ENCODE measurements at places on chromosomes 13 and 19.

- no peak for DNase-seq
These were observed 167.1 kb downstream of the PCDH9 start for GRCh38 chr13:67063036-67063435.

GRCh38 chr13:112569821-112570220, 18.1 kb downstream of the TUBGCP3 start:
- no peak for DNase-seq

DNA sequence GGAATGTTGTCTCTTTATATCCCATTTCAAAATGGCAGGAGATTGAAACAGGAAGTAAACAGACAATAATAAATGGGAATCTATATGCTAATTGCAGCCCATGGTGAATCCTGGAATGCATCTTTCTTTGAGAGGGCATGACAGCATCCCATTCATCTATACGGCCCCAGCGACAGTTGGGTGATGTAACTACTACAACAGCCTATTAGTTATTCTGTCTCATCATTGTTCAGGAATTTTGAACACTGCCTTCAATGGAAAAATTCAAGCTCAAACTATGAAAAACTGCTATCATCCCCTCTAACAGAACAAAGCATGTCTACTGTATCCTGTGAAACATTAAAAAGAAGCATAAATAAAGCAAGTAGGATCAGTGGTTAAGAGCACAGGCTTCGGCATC, 262.1 kb downstream of the DCT start:
- DNase-seq = no peak

- no peak for DNase-seq
These were observed 611.4 kb downstream of the DACH1 start for GRCh38 chr13:71255633-71256032.

DNA sequence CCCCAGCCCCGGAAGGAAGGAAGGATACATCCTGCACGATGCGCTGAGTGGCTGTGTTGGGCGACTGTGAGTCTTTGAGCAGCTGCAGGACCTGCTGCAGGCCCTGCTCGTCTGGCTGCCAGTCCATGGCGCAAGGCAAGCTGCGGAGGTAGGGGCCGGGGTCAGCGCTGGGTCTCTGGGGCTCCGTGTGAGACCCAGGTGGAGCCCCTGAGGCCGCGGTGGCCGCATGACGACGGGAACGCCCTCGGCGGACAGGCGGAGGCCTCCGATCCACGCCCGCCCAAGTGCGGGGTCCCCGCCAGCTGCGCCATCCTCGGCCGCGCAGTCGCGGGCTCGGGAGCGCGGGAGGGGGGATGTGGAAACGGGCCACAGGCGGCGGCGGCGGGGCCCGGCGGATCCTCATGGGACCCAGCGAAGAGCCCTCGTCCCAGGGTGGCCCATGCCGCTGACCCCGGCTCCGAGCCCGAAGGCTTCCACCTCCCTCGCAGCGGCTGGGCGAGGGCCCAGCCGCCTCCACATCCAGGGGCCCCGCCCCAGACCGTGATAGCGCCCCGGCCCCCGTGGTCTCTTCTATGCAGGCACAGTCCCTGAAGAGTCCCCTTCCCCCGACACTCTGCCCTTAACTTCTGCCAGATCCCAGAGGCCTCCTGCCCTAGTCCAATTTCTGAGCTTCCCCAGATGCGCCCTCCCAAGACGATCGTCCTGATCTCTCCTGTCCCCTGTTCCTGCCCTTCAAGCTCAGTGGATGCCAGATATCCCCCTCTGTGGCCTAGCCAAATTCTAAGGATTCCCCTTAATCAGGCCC, 2.7 kb downstream of the TNPO2 start:
- DNase-seq = no peak

DNA sequence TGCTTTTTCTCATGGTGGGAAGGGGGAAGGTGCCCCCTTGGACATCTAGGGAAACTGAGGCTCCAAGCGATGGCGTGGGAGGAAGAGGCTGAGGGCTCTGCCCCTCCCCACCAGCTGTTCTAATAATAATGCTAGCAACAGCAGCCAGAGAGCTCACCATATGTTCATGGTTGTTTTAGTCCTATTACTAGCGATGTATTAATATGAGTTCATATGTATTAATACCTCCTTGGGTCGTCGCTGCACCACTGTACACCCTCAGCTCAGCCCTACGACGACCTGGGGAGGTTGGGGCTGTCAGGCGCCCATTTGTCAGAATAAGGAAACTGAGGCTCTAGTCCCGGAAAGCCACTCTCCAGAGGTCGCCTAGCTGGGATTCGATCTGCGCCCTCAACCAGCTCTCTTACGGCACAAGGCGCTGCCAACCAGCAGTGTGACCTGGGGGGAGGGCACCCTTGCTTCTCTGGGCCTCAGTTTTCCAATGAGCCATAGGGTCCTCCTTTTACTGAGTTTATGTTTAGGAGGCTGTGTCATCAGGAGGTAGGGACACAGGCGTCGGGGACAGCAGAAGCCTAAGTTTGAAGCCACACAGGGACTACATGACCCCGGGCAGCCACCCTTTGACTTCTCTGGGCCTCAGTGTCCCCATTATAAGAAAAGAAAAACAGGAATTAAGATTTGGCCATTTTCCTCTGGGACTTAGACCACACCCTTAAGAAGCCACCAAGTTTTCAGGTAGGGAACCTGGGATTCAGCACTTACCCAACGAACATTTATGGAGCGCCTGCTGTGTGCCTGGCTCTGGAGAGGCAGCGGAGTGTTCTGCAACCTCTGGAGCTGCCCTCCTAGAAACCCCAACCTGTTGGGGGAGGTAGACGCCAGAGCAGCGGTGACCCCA, 664 bp downstream of the MAST3 start:
- no peak for DNase-seq

- no peak for DNase-seq
These were observed 523.9 kb upstream of the ARGLU1 start for GRCh38 chr13:107091861-107092260.

DNA sequence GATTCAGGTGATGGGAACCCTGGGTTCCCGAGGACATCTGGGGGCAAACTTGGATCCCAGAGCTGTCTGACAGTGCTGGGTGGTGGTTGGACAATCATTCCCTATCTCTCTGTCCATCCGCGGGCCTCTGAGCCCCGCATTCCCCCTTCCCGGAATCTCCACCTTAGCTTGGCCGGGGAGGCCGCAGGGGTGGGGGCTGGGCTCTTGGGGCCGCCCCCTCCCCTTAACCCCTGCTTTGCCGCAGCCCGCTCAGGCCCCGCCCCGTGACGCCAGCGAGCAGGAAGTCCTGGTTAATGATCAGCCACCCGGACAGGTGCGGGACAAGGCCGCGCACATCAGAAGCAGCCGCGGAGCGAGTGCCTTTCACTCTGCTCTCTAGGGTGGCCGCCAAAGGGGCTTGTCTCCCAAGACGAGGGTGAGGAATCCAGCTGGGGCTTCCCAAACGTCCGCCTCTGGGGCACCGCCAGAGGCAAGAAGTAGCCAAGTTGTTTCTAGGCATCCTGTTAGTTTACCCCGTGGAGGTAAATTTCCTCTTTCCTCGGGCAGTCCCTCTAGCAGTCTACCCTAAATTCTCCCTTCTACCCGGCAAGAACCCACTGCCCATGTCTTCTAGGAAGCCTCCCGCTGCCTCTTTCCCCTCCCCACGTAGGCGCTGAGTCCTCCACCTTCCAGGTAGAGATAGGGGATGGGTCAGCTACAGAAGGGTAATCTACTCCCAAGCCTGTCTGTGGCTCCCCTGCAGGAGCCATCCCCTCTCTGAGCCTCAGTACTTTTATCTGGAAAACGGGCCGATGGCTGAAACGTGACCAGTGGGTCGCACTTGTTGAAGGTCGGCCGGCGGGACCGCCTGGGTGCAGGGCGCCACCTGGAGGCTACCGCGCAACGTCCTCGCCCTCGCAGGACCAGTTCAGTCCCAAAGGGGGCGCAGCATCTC, 3.0 kb downstream of the IRF2BP1 start:
- peak; percentile 33 for DNase-seq

GRCh38 chr19:30402436-30403202, 30.4 kb downstream of the ZNF536 start:
- no peak for DNase-seq

DNA sequence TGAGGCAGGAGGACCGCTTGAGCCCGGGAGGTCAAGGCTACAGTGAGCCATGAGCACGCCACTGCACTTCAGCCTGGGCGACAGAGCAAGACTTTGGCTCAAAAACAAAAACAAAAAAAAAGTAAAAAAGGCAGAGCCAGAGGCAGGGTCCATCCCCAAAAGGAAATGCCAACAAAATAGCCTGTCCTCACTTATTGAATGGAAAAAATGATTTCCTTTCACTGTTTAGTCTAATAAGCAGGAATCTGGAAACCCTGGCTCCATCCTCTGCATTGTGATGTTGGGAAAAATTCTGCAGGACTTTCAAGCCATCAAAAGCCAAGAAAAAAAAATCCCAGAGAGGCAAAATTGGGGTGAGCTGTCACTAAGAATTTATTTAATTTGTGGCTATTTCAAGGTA, 23.2 kb downstream of the ZIC5 start:
- no peak for DNase-seq

DNA sequence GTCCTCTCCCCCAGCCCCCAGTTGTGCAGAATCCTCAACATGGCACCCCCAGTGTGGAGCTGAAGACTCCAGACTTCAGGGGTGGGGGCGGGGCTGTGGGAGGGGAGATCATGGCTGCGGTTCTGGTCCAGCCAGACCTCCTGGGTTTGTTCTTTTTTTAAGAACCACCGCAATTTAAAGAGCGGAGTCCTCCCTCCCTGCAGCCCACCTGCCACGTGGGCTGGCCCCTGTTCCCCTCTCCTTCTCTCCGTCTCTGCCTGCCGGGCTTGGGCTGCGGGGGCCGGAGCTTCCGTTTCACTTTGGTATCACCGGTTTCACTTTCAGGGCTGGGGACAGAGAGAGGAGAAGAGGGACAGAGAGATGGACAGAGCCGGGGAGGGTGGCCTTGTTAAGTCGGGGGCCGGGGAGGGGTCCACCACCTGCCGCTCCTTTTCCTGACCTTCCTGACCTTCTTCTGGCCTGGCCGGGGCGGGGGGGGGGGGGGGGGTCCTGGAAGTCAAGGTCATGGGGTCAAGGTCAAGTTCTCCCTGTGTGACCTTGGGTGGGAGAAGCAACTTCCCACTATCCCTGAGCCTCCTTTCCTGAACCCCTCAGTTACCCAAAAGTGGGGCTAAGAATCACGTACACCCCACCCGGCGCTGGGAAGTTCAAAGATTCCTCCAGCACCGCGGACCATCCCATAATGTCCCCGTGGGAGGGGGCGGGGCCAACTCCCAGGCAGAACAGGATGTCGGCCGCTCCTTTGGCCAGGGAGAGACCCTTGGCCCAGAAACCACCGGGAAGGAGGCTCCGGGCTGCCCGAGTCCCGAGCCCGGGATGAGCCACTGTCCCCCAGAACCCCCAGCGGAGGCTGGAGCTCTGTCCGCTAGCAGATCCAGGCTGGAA, 11.3 kb upstream of the ZBTB7A start:
- no peak for DNase-seq

- no peak for DNase-seq
These were observed 721.9 kb upstream of the SLC10A2 start for GRCh38 chr13:103788061-103788652.

GRCh38 chr13:68834375-68834774, 1273.3 kb upstream of the ATXN8OS start:
- no peak for DNase-seq

DNA sequence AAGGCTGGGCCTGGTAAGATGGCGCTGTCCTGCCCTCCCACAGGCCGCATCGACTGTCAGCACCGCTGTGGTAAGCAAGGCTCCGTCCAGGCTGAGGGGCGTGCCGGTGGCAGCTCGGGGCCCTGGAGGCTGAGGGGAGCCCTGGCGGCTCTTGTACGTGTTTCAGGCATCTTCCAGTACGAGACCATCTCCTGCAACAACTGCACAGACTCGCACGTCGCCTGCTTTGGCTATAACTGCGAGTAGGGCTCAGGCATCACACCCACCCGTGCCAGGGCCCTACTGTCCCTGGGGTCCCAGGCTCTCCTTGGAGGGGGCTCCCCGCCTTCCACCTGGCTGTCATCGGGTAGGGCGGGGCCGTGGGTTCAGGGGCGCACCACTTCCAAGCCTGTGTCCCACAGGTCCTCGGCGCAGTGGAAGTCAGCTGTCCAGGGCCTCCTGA, 1.2 kb downstream of the IZUMO4 start:
- DNase-seq = no peak

GRCh38 chr19:54325194-54325621, 12.2 kb upstream of the LILRA5 start:
- no peak for DNase-seq

DNA sequence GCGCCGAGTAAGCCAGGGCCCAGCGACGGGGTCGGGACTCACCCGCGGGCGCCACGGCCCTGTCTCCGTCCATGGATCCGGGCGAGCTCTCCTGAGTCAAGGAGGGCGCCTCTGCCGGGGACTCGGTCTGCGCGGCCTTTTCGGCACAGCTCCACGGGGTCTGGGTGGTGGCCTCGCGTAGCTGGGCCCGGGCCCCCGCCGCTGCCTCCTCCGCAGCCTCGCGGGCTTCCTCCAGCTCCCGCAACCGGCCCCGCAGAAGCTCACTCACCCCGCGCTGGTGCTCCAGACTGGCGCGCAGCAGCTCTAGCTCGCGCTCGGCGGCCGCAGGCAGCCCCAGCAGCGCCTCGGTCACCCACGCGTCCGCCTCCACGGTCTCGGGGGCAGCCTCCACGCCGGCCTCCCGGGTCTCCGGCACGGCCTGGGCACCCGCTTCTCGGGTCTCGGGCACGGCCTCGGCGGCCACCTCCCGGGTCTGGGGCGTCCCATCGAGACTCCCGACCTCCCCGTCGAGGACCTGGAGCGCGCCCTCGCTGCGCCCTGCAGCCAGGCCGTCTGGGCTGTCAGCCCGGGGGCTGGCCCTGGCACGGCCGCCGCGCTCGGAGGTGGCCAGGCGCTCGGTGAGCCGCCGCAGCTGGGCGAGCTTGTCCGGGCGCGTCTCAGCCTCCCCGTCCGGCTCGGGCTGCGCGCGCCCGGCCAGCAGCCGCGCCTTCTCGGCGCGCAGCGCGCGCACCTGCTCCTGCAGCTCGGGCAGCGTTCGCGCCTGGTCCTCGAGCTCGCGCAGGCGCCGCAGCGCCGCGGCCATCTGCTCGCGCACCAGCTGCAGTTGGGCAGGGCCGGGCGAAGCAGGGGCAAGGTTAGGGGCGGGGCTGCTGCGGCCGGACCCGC, 8.4 kb downstream of the KANK3 start:
- no peak for DNase-seq

DNA sequence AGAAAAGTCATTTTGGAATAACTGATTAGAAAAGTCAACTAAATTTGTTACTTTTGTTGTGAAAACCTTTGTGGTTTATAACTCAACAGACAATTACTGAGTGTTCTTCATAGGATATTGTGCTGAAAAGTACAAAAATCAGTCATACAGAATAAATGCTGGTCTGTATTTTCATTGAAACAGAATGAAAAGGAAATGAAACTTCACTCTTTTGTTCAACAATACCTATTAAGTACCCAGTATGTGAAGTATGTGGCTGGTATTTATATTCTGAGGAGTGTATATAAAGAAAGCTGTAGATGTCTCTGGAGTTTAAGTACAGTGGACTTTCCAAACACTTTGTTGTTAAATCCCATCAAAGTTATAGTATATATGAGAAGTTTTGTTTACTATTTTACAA, 828.4 kb upstream of the ATXN8OS start:
- no peak for DNase-seq

GRCh38 chr13:105196052-105196451, 1339.4 kb downstream of the EFNB2 start:
- peak; percentile 53 for DNase-seq

- no peak for DNase-seq
These were observed 212.5 kb upstream of the ZNF536 start for GRCh38 chr19:30159636-30160035.
